HS-27A (cell line): ENCODE measurements at places on chromosomes 13 and 19.

DNA sequence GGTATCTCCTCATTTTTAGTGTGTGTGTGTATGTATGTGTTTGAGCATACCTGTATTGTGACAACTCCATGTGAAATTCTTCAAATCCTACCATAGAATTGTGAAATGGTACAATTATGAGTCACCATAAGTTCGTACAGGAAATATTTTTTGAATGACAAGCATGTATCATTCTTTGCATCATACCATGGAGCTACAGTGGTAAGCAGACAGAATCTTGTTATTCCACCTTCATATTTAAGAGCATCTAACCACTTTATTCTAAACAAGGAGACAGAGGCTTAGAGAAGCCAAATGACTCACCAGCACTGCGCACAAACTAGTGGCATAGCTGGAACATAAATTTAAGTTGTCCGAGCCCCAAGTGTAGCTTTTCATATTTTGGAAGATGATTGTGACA is 4.5 kb upstream of the EPSTI1 start:
- no peak for DNase-seq

- no peak for DNase-seq
Observed at GRCh38 chr19:7953576-7953975, 10.1 kb upstream of the TIMM44 start.

GRCh38 chr13:24982333-24982999 is 113.5 kb upstream of the PABPC3 start:
- no peak for DNase-seq

- DNase-seq = no peak
Observed at GRCh38 chr13:49417161-49417560, 26.7 kb downstream of the CAB39L start.

GRCh38 chr13:79311386-79311785 is 94.7 kb downstream of the RBM26 start:
- no peak for DNase-seq

GRCh38 chr13:104385404-104385803 is 1319.2 kb upstream of the SLC10A2 start:
- peak; percentile 15 for DNase-seq

DNA sequence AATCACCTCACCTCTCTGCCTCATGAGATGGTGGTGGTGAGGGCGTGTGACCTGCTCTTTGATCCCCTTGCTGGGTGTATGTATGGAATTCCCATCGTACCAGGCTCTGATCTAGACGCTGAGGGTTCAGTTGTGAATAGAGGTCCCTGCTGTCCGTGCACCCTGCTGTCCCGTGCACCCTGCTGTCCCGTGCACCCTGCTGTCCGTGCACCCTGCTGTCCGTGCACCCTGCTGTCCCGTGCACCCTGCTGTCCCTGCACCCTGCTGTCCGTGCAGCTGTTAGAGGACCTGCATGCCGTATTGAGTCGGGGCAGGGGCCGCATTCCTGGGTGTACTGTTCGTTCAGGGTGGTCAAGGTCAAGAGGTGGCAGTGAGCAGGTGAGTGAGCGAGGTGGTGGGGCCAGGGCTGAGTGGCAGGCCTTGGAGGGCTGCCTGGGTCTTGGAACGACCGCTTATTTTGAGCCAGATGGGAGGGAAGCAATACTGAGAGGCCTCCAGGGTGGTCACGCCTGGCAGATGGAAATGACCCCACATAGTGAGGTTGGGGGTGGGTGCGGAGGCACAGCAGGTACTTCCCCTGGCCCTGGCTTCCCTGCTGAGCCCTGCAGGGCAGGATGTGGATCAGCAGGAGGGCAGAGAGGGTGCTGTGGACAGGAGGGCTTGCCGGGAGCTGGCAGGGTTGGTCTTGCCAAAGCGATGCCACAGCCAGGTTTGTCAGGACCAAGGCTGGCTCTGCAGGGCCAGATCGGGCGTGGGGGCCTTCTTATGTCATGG is 4.6 kb upstream of the EPN1 start:
- DNase-seq = no peak

GRCh38 chr19:51691074-51691583 is 2.0 kb upstream of the SPACA6 start:
- no peak for DNase-seq
